Tibial nerve (tissue), 4 donors: ENCODE measurements at places on chromosomes 1 and 21.

DNA sequence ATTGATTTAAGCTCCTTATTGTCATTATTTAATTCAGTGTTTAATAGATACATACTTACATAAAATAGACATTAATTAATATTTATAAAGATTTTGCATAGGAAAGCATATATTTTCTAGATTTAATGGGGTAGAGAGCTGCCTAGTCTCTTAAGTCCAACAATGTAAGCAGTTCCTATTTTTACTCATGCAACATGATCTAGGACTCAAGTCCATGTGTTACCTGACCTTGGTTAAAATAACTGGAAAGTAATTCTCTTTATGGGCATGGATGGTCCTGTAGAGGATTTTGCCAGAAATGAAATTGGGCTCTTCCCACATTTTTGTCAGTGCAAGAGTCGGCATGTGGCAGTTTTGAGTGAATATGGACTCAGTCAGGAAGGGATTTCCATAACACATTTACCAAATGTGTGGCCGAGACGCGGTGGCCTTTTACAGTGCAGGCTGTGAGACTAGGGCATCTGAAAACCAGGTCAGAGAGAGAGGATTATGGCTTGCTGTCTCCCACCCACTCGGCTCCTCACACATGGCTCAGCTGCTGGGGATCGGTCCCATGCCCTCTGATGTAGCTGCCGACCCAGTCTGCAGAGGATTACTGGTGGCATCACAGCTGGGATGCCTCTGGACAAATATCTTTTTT lies 6.2 kb upstream of the KIF1B start:
- H3K27me3 ChIP-seq = no peaks in the 10 kb centered on the region
- no peaks in the 10 kb centered on the region for H3K36me3 ChIP-seq
- no peak overlapping the region for H3K27ac ChIP-seq
- no peaks in the 10 kb centered on the region for H3K4me1 ChIP-seq

GRCh38 chr1:204130981-204131892 lies 20.6 kb downstream of the ETNK2 start:
- peak; percentile 44 for DNase-seq
- no peak overlapping the region for H3K4me3 ChIP-seq
- peak overlapping the region; percentile 73 for H3K27ac ChIP-seq

GRCh38 chr1:63124666-63125191 lies 197.6 kb upstream of the FOXD3 start:
- peak overlapping the region; percentile 83 for H3K27ac ChIP-seq
- H3K4me1 ChIP-seq = peaks cover 13% of the 10 kb centered on the region
- DNase-seq = no peak
- H3K36me3 ChIP-seq = no peaks in the 10 kb centered on the region
- no peaks in the 10 kb centered on the region for H3K27me3 ChIP-seq
- no peak overlapping the region for H3K4me3 ChIP-seq

GRCh38 chr1:87916965-87917364 lies 588.3 kb downstream of the LMO4 start:
- no peak for DNase-seq
- no peaks in the 10 kb centered on the region for H3K27me3 ChIP-seq
- H3K4me3 ChIP-seq = no peak overlapping the region
